ENCODE measurements at places on chromosomes 13 and 19.

DNA sequence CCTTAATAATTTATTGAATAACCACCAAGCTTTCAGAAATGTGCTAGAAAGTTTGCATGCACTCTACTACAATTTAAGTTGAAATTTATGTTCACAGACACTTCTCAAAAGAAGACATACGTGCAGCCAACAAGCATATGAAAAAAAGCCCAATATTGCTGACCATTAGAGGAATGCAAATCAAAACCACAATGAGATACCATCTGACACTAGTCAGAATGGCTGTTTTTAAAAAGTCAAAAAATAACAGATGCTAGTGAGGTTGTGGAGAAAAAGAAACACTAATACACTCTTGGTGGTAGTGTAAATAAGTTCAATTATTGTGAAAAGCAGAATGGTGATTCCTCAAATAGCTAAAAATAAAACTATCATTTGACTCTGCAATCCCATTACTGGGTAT, 308.8 kb upstream of the PCDH9 start:
- no peak for DNase-seq

DNA sequence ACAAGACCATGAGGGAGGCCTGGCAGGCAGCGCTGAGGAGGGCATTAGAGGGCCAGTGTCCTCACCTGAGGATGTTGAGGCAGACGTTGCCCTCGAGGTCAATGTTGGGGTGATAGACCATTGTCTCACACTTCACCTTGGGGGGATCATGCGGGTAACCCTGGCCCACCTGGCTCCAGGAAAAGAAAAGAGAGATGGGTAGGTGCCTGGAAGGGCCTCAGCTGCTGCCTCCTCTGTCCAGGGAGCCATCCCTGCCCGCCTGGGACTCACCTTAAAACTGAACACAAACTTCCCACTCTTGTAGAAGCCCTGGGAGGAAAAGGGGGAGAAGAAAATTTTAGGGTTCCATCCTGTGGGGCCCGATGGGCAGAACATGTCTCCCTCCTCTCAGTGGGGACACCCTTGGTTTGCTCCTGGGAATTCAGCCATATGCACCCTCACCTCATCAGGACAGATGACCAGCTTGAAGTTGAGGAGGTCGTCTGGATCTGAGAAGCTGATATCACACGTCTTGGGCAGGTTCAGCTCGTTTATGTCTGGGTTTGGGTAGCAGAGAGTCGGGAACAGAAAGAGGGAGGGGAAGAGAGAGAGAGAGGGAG, 1.7 kb downstream of the UBE2M start:
- DNase-seq, result no peak

DNA sequence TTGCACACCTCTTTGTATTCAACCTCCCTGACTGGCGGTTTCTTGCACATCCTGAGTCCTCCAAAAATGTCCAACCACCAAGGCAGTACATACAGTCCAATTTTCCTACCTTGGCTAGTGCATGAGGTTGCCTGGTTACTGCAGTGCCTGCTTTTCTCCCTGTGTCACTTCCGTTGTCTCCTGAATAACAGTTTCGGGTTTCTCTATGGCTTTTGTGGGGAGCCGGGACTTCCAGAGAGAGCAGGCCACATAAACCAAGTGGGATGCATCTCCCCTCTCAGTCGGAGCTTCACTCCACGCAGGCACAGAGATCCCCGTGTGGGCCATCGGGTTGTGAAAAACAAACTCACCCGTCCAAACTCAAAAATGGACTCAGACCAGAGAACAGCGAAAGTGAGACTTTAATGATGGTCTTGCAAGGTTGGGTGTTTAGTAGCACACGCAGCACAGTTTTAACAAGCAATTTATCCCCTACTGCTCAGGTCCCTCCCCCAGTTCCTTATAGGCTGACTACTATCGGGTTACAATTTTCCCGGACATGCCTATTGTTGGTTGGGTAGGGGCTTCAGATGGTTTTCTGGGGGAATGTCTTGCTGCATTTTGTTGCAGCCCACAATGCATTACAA, 173.1 kb downstream of the POU4F1 start:
- no peak for DNase-seq

DNA sequence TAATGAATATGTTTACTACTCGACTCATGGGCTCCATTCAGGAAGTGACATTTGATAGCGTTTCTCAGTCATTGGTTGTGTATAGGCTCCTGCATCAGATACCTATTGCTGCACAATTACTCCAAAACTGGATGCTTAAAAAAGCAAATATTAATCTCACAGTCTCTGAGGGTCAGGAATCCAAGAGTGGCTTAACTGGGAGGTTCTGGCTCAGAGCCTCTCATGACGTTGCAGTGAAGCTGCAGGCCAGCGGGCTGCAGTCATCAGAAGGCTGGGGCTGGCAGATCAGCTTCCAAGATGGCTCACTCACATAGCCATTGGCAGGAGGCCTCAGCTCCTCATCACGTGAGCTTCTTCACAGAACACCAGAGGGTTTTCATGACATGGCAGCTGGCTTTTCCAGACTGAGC, 525.1 kb upstream of the NBEA start:
- no peak for DNase-seq

GRCh38 chr13:43732726-43733125, 54.0 kb downstream of the ENOX1 start:
- no peak for DNase-seq

DNA sequence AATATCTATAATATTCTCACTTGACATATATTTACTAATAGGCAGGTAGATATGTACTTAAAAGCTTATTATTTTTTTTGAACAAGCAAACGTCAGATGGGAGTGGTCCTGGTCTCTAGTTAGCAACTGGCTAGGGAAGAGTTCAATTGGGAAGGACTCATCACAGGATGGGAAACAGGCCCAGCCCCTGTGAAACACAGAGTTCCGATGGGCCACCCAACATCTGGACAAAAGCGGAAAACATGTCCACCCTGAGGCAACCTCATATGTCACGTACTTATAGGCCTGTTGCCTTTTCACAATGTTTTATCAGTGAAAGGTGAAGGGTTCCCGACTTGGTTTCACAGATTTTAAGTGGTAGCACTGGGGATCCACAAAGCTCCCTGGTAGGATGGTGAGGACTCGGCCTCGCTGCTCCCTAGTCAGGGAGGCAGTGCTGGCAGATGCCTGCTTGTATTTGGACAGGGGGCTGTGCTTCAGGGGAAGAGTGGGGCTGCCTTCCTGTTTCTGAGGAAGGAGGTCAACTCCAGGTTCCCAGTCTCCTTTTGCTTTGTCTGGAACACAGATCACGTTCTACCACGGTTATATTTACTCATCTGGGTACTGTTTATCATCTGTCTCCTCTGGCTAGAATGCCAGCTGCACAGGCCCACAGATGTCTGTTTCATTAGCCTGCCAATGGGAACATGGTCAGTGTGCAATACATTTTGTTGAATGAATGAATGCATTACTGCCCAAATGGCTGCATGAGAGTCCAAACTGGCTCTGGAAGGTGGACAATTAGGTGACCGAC, 49.4 kb upstream of the SLC15A1 start:
- no peak for DNase-seq

DNA sequence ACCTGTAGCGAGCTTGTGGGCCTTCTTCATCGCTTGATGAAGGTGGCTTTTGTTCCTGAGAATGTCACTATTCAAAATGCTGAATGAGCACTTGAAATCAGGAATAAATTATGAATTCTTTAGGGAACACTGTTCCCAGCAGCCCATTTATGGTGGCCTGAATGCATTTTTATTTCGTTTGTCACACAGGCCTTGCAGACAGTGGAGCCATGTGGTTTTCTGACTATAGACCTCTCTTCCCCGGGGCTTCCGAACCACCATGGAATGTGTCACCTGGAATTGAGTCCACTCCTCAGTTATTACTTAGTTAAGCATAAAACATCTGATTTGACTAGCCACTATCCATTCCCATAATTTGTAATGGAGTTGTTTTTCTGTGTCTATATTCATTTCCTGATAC, 396.9 kb downstream of the IRS2 start:
- DNase-seq, result no peak

DNA sequence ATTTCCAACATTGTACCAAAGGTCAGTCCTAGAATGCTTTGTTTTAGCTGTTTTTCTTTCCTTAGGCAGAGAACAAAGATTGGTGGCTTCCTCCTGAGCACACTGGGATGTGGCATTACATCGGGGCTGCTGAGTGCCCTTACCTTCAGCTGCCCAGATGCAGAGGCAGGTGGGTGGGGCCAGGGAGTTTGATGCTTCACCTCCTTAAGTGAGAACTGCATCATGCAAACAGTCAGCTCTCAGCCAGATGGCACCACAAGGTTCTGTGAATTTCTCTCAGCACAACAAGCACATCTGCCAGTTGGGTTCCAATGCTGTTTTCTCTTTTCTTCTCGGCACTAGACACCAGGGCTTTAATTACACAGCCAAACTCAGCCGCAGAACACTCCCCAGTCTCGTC, 87.4 kb upstream of the UBL3 start:
- no peak for DNase-seq

- no peak for DNase-seq
These were observed 4.1 kb downstream of the CYP4F3 start for GRCh38 chr19:15644816-15645215.

DNA sequence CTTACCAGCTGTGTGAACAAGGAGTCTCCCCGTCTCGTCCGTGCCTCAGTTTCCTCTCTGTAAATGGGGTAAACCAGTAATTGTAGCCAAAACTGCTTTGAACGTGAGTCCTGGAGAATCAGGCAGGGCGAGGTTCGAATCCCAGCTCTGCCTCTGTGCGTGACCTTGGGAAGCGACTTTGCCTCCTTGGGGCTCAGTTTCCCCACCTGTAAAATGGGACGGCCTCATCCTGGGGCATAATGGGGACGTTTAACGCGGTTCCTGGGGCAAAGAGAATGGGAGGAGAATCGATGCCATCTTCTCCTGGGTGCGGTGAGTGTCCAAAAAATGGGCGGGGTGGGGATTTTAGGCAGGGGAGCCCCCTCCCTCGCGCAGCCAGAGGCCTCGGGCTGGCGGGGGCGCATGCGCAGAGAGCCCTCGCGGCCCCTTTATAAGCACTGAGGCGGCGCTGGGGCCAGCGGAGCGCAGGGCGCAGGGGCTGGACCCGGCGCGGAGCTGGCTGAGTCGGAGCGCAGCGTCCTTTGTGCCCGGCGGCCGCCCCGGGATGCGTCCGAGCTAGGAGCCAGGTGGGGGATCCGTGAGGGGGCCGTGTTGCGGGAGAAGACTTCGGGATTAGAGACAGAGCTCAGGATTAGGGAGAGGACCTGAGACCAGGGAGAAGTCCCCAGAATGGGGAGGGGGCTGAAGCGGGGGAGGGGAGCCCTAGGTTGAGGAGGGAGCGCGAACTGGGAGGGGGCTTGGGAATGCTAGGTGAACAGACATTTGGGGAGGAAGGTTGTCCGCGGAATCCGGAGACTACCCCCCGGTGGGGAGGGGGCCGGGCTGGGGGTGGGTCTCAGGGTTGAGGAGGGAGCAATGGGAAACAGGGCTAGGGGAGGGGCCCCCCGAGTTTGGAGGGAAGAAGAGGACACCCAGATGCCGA, at the start of gene NCAN:
Gene NCAN (plus strand): TSS at position 460 of the 922 bp plus-strand sequence. CDS start 4,996 bp downstream, outside the sequence.
- DNase-seq, result no peak

All from hippocampal formation (tissue), 2 donors.